ENCODE measurements at places on chromosomes 4 and X. TPM values are rescaled to one million over a fixed set of nuclear protein-coding genes. Genes with fewer than 3 reads are reported as not detected.

PLP1 gene
- 5.4 TPM for polyA plus RNA-seq

PNMA5 gene
- polyA plus RNA-seq: 0.64 TPM

COL25A1 gene
- polyA plus RNA-seq: 18.1 TPM

TIMM8A gene
- polyA plus RNA-seq: 22.0 TPM

HS6ST2 gene
- 22.3 TPM for polyA plus RNA-seq

SSX4B gene
- not detected for polyA plus RNA-seq

LRAT gene
- polyA plus RNA-seq: 1.8 TPM

IL13RA2 gene
- polyA plus RNA-seq: 0.58 TPM

CYLC1 gene
- polyA plus RNA-seq: not detected

GLRA3 gene
- 0.05 TPM for polyA plus RNA-seq

PWWP3B gene
- 2.7 TPM for polyA plus RNA-seq

DNA sequence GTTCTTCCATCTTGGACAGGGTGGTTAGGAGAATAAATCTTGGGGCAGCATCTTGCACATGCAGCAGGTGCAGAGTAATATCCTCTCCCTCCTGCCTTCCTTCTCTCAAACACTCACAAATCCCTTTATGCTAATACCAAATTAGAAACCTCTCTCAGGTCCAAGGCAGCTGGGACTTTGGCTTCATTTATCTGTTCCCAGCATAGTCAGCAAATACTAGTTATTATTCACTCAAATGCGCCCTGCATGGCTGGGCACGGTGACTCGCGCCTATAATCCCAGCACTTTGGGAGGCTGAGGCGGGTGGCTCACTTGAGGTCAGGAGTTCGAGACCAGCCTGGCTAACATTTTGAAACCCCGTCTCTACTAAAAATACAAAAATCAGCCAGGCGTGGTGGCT lies 156.0 kb upstream of the GALNT7 start:
- no peak for DNase-seq

DNA sequence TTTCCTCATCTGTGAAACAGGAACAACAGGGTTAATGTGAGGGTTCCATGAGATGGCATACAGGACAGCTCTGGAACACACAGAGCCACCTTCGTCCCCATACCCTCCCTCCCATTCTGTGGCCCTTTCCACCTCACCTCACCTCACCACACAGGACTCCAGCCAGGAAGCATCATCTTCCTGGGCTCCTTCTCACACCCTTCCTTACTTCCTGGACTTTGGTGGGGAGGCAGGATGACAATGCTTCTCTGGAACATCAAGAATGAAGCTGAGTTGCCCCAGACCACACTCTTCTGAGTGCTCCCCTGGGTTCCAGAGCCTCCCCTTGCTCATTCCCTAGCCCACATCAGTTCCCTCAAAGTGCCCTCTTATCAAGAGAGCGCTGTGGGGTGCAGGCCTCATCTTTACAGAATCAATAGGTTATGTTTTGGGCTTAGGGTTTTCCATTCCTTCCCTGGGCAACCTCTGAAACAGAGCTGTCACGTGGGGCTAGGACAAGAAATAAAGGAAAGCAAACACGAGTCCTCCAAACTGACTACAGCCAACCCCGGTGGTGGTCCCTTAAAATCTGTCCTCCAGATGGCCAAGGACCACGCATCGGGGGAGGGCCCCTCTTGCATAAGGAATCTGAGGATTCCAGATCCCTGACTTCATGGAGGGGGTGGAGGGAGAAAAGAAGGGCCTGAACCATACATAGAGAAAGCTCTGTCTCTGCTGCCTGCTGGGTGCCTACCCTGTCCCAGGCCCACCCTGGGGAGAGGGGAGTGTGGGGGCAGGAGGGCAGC lies 74.4 kb upstream of the ATP6AP2 start:
- no peak for DNase-seq

GRCh38 chrX:129721870-129722269 lies 16.9 kb upstream of the XPNPEP2 start:
- DNase-seq: no peak

GRCh38 chrX:24229976-24230375 lies 80.4 kb downstream of the ZFX start:
- DNase-seq: no peak

GRCh38 chrX:9420275-9421265 lies 44.3 kb upstream of the TBL1X start:
- DNase-seq: no peak

GRCh38 chrX:23656091-23656490 lies 11.2 kb upstream of the PRDX4 start:
- DNase-seq: no peak

DNA sequence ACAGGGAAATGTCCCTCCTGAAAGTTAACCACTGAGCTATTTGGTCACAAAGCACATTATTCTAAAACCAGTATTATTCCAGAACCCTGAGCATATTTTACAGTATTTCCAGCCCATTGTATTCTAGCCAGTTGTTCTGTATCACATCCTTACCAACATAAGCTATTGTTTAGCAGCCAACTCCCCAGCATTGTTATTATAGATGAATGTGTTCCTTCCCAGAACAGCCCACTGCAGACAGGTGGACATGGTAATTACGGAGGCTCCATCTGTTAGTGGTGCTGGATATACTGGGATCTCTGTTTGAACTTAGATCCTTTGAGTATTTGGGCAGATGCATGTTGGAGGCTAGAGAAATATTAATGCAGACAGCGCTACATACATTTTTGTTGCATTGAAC lies 126.1 kb downstream of the MGST2 start:
- DNase-seq: no peak

GRCh38 chr4:161287678-161288352 lies 876.0 kb downstream of the FSTL5 start:
- DNase-seq: no peak

DNA sequence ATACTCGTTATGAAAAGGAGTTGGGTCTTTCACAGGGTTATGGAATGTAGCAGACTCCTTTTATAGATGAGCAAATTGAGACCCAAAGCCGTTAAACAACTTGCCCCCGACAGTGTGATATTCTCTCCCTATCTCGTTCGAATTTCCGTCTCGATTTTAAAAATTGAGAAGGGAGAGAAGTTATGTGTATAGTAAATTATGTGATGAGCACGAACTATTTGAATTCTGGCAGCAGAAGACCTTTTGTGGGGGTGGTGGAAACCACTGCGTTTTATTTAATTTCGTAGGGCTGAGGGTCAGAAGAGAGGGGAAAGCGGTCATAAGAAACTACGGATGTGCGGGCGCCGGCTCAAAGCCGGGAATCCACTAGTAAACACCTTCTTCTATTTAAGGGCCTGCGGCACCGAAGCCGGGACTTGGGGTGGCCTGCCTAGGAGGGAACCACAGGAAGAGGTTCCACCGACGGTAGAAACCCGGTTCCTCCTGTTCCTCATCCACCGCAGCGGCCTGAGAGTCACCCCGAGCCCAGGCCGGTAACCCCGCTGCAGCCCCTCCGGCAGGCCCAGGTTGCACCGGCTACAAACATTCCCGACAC lies 1.5 kb upstream of the DDX3X start:
- DNase-seq: peak; percentile 30

DNA sequence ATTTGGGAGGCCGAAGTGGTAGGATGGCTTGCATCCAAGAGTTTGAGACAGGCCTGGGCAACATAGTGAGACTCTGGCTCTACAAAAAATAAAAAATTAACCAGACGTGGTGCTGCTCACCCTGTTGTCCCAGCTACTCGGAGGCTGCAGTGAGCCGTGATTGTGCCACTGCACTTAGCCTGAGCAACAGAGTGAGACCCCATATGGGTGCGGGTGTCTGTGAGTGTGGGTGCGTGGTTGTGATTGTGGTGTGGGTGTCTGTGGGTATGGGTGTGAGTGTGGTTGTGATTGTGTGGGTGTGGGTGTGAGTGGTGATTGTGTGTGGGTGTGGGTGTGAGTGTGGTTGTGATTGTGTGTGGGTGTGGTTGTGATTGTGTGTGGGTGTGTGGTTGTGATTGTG lies 114.6 kb downstream of the UBE2K start:
- no peak for DNase-seq

DNA sequence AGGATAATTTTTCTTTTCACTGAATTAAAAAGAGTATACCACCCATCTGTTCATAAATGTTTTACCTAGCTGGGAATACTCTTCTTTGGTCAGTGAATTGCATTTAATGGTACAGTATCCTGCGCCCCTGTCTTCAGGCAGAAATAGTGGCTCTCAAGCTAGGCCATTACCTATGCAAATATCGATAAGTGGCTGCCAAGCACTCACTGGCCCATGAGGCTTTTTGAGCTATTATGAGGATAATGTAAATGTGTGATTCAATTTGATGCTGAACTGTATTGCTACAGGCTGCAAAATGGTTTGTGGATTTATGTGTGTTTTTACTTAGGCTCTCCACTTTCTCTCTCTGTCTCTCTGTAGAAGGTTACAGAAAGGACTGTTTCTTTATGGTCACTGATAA lies 30.1 kb upstream of the MTMR1 start:
- no peak for DNase-seq

DNA sequence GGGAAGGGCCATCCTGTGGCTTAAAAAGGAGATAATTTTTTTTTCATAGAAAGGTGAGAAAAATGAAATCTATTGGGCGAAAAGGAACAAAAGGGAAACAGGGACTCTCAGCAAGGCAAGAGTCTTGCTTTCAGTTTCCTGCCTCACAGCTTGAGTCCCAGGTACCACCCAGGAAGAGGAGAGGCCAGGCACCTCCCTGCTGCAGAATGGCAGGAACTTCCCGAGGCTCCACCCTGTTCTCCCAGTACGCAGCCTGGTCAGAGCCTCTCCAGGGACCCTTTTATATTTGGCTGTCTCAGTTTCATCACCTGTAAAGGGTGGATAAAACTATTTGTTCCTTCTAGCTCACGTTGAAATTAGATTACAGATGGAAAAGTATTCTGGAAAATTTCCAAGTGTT lies 33.8 kb downstream of the UCHL1 start:
- no peak for DNase-seq

DNA sequence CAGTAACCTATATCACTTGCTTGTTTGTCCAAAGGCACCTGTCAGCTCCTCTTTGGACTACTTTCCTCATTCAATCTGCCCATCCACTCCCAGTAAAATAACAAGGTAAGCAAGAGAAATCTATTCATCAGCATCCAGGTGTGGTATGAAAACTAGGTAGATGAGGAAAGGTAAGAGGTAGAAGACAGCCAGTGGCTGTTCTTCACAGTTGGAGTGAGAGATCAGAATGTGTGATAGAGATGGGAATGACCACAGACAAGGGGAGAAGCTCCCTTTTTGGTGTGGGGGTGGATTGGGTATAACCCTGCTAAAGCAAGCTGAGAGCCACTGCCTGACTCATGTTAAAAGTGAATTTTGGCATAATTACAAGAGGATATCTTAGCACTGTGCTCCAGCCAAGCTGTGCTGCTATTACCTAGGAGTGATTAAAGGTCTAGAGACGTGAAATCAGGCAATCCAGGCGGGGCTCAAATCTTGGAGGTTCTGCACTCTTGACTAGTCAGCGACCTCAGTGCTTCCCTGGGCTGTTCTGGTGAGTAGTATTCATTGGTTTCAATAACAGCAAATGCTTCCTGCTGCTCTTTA lies 28.1 kb upstream of the RASL11B start:
- no peak for DNase-seq

DNA sequence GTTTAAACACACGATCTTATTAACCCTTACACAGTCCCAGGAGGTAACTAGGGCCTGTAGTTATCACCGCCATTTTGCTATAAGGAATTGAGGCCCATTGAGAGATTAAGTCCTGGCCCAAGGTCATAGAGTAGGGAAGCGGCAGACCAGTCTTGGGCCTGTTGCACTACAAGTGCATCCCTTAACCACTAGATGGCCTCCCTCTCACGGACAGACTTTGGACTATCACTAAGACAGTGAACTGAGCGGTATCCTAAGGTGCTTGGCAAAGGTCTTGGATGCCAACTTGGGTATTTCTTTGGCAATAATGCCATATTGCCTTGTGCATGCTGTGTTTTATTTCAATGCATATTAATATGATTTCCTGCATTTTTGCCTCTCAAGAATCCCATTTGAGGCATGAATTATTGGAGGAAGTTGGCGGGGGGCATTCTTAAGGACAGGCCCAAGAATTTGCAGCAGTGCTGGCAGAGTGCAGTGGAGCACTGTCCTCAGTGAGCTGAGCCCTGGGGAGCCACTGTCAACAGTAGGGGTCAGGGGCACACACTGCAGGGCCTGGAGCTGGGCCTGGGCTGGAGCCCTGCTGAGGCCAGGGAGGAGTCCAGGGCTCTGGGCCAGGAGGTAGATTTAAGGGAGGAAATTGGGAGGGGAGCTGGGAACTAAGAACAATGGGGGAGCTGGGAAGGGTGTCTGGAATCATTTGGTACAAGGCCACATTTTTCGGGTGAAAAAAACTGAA lies 147.4 kb downstream of the SMIM20 start:
- DNase-seq: no peak

- DNase-seq: no peak
Observed at GRCh38 chrX:123455693-123456092, 271.6 kb downstream of the GRIA3 start.

DNA sequence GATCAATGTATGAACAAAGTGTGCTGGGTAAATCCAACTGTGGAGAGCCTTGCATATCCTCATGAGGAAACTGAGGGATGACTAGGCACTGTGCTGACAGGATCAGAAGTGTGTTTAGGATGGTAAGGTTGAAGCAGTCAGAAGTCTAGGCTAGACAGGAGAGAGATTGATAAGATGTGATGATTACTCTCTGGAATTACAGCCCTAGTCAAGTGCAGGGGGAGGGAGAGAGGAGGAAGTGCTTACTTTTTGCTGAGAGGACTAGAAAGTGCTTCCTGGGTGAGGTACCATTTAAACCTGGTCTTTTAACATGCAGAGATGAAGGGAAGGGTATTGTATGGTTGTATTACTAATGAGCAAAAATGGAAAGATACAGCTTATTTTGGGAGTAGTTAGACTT lies 23.7 kb downstream of the FHIP1A start:
- no peak for DNase-seq

DNA sequence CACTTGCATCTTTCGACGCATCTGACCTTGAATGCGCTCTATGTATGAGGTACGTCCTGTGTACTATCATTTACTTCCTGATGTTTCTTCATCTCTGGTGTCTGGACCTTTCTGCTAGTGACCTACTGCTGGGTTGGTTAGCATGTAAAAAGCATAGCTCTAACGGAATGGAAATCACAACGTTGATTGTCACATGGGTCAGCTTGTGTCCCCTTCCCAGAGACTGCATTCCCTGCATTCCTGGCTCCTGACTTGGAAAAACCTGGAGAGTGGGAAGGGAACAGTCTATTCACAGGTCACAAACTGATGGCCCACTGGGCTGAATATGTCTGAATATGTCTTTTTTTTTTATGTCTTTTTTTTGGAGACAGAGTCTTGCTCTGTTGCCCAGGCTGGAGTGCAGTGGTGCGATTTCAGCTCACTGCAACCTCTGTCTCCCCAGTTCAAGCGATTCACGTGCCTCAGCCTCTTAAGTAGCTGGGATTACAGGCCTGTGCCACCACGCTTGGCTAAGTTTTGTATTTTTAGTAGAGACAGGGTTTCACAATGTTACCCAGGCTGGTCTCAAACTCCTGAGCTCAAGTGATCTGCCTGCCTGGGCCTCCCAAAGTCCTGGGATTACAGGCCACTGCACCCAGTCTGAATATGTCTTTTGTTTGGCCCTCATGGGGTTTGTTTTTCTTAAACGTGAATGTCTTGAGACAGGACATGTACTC lies 16.3 kb downstream of the LONRF3 start:
- no peak for DNase-seq

DNA sequence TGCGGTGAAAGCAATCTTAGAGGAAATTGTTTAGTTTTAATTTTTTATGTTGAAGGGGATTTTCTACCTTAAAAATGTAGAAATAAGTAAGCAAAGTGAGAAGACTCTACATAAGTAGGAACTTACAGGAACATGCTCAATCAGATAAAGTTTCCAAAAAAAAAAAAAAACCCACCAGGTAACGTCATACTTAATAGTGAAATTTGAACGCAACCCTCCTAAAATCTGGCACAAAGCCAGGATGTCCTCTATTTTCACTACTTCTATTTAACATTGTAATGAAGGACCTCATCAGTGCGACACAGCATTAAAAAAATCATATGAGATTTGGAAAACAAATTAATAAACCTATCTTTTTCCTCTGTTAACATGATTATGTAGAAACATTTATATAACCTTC lies 135.0 kb upstream of the FAT4 start:
- DNase-seq: no peak
